ENCODE measurements at places on chromosomes 16 and 17.

- DNase-seq: no peak
Observed at GRCh38 chr17:43958748-43959352, 5.1 kb upstream of the PYY start.

GRCh38 chr17:45784741-45785479 lies 790 bp downstream of the CRHR1 start:
- DNase-seq: peak; percentile 40

GRCh38 chr16:51453251-51453650 lies 302.2 kb upstream of the SALL1 start:
- DNase-seq: no peak

DNA sequence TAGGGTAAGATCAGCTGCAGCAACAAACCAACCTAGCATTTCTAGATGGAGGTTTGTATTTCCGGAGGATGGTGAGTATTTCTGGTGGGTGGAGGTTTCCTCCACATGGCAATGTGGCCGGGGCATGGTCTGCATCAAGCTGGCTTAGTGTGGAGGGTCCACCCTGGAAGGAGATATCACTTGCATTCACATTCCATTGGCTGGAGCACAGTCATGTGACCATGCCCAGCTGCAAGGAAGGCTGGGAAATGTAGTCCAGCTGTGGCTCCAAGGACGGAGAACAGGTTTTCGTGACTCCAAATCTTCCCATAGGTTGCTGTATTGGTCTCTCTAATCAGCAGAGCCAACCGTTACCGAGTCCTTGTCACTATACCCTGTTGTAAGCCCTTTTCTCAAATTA lies 68.7 kb downstream of the RAI1 start:
- no peak for DNase-seq

DNA sequence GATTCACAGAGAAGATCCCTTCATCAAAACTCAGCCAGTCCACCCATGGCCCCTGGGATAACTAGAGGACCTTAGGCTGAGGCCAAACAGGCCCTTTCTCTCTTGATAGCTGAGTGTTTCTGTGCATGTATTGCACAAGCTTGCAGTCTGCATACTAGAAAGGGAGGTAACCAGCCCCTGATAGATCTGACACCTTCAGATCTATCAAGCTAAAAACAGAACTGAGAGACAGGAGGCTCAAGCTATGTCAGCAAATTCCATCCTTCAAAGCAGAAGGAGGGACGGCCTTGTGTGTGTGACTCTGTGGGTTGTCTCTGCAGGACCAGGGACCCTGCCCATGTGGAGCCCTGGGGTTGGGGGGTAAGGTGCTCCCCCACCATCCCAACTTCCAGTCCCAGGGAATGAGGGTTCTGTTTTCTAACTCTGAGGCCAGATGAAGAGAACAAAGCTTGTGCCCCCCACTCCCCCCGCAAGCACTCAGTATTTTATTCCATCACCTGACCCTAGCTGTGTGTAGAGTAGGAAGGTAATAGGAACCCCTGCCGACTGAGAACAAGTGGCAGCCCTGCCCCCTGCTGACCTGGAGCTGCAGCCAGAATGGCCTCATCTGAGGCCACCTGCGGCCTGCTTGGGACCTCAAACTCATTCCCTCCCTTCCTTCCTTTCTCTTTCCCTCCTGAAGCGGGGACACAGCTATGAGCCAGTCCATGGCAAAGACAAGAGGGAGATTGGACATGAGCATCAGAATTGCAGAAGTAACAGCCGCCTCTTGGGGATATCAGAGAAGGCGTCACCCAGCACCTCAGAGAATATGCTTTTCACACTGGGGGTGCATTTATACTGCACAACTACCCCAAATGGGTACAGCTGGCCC lies 63.8 kb downstream of the SMPD3 start:
- peak; percentile 15 for DNase-seq

- no peak for DNase-seq
Observed at GRCh38 chr16:79213214-79213613, 387.3 kb downstream of the MAF start.

- no peak for DNase-seq
Observed at GRCh38 chr17:6936370-6937028, 59.4 kb upstream of the ALOX12 start.

GRCh38 chr17:66564992-66565465 lies 262.6 kb downstream of the PRKCA start:
- no peak for DNase-seq

- DNase-seq: no peak
Observed at GRCh38 chr16:85403693-85404092, 209.4 kb upstream of the GSE1 start.

- DNase-seq: no peak
Observed at GRCh38 chr16:20696618-20697017, 862 bp downstream of the ACSM1 start.

DNA sequence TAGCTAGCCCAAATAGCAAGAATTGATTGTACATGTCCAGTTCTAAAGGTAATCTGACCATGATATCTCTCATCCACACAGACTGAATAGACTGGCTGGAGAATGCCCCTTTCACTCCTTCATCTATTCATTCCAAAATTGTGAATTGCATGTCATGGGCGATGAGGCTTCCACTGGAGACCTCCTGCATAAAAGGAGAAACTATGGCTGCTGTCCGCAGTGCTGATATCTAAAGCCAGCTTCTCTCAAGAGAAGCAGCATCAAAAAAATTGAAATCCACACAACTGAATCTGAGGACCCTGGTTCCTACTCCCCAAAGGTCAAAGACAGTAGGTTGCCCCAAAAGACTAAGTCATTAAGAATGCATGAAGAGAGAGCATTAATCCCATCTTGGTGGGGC lies 7.9 kb upstream of the SCNN1G start:
- no peak for DNase-seq

- DNase-seq: no peak
Observed at GRCh38 chr17:21089933-21090901, 36.5 kb upstream of the DHRS7B start.

GRCh38 chr17:44840936-44841335 lies 6.7 kb upstream of the HIGD1B start:
- no peak for DNase-seq

DNA sequence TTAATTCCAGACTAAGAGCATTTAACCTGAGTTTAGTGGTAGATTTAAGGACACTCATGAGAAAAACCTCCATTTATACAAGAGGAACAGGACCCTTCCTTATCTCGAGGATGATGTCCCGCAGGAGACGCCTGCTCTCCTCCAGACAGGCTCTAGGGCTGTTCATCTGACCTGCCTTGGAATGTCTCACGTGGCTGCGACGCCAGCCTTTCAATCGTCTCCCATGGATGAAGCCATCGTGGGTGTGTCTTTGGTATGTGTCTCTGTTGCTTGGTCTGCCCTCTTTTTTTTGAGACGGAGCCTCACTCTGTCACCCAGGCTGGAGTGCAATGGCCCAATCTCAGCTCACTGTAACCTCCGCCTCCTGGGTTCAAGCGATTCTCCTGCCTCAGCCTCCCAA lies 16.5 kb downstream of the CHMP6 start:
- DNase-seq: no peak

DNA sequence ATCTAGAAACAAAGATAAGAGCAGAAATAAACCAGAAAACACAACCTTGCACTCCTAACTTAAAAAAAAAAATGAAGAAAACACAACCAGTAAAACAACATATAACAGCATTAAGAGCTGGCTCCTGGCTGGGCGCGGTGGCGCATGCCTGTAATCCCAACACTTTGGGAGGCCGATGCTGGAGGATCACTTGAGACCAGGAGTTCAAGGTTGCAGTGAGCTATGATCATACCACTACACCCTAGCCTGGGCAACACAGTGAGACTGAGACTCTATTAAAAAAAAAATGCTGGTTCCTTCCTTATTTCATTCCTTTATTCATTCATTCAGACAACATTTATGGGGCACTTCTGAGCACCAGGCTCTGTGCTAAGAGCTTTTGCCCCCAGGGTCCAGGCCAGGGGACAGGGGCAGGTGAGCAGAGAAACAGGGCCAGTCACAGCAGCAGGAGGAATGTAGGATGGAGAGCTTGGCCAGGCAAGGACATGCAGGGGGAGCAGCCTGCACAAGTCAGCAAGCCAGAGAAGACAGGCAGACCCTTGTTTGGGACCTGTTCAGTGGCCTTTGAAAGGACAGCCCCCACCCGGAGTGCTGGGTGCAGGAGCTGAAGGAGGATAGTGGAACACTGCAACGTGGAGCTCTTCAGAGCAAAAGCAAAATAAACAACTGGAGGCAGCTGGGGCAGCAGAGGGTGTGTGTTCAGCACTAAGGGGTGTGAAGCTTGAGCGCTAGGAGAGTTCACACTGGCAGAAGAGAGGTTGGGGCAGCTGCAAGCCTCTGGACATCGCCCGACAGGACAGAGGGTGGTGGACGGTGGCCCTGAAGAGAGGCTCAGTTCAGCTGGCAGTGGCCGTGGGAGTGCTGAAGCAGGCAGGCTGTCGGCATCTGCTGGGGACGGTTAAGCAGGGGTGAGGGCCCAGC lies 2.6 kb downstream of the STH start:
- no peak for DNase-seq

DNA sequence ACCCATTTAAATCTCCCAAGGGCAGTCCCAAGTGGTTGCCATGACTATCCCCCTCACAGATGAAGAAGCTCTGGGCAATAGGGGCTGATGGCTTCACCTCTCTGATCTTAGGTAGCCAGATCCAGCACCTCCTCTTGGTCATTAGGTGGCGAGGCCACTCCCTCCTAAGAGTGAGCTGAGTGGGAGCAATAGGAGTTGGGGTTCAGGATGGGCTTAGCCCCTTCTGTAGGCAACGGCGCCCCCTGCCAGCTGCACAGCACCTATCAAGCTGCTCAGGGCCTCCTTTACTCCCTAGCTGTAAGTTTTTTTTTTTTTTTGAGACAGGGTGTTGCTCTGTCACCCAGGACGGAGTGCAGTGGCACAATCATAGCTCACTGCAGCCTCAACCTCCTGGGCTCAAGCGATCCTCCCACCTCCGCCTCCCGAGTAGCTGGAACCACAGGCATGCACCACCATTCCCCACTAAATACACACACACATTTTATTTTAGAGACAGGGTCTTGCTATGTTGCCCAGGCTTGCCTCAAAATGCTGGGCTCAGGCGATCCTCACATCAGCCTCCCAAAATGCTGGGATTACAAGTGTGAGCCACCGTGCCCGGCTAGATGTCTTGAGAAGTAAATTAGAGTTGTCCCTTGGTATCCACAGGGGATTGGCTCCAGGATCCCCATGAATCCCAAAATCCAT lies 3.5 kb upstream of the RRAD start:
- DNase-seq: peak; percentile 19

GRCh38 chr16:660132-660458 lies 7.8 kb upstream of the RHOT2 start:
- no peak for DNase-seq

DNA sequence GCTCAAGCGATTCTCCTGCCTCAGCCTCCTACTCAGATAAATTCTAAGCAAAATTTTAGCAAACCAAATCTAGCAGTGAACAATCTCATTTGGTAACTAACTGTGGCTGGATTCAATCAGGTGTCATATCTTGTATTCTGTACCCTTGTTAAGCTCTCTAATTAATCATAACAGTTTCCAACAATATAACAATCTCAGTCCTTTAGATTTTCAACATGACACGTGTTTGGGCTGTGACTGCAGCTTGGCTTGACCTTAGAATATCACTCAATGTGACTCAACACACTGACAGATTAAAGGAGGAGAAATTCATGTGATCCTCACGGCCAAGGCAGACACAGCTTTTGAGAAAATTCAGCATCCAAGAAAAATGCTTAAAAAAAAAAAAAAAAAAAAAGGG lies 133.6 kb downstream of the BANP start:
- DNase-seq: no peak

GRCh38 chr17:77440560-77440981 lies 299.8 kb downstream of the SEC14L1 start:
- DNase-seq: peak; percentile 27

GRCh38 chr16:17386229-17386628 lies 84.5 kb downstream of the XYLT1 start:
- DNase-seq: no peak

DNA sequence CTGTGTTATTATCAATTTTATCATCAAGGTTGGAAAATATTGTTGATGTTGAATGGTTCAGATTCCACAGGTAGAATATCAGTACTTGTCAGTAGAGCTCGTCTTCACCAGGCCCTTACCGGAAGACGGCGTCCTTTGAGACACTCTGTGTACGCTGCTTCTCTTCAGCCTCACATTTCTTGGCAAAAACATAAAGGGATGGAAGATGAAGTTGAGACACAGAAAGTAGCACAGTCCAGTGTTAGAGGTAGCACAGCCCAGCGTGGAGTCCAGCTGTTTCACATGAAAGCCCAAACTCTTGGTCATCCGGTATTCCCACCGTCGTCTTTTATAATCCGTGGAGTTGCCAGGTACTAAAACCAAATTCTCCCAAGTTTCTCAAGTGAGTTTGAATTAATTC lies 30.4 kb downstream of the ATP2C2 start:
- no peak for DNase-seq

DNA sequence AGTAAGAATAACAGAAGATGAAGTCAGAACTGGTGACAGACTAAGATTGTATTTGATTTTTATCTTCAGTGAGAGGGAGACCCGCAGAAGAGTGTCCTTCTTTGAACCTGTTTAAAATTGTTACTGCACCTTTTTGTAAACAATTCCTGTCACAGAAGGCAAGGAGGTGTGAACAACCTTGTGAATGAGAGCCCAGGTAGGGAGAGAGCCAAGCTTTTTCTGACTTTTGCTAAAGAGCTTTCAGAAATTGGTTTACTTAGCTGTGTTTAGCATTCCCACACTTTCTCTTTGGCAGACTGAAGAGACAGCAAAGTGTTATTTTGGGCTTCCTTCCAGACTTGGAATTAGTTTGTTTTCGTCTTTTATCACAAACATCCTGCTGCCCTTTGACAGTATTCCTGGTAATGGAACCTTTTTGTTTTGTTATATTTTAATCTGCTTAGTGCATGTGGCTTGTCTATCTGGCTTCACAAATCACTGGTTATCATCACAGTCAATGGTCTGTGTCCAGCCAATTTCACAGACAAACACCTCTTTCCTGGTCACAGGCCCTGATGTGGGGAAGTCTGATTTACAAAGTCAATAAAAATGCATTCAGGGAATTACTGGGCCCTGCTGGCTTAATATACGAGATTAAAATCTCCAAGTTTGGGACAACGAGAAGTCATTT lies 85.7 kb upstream of the HS3ST2 start:
- DNase-seq: no peak

GRCh38 chr16:85180827-85181738 lies 68.8 kb upstream of the CIBAR2 start:
- no peak for DNase-seq

GRCh38 chr17:55285340-55286301 lies 20.9 kb downstream of the HLF start:
- no peak for DNase-seq

GRCh38 chr17:50141745-50142110 lies 8.7 kb downstream of the PPP1R9B start:
- DNase-seq: no peak

All from Kasumi-1 (cell line).